ENCODE measurements at places on chromosomes 11 and 22.

DNA sequence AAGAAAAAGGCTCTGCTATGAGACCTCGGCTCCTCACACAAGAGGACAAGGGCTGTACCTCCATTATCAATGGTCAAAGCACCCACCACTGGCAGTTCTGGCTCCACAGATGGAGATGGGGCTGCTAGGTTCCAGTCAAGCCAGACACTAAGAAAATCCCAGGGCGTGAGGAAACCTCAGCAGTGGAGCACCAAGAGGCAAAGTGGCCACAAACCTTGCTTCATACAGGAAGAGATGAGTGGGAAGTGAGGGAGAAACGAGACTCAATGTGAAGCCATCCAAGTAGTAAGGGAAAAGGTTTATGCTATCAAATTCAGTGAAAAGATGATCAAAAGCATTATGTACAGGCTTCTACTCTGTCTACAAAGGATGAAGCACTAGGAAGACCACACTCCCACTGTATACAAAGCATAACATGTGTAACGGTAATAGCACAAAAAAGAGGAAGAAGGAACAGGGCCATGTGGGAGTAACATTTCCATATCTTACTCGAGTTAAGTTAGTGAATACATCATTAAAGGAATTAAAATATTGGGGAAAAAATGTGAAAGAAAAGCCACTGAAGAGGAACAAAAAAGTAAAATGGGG is 27.0 kb downstream of the POLDIP3 start:
- no peak for DNase-seq

DNA sequence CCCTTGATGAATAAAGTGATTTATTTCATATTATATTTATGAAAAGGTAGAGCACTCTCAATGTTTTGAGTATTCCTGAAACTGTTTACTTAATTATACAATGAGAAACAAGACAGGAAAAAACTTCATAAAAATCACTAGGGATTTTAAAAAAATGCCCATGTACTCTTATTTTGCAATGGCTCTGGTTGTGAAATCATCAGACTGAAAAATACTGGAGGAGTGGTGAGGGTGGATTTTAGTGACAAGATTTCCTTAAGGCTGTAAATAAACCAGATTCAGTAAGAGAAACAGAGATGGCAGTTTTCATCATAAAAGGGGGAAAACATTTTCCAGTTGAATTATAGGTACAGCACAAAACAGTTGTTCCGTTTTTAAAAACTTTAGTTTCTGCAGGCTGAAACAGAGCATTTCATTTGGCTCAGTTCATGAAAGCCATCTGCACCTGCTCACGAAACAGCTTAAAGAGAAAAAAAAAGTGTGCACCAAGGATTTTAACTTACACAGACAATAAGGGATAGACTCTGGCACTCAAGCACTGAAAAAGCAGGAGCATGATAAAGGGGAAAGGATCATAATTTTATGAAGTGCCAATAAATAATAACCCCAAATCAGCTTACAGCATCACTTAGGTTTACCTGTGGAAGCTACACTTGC is 100.7 kb downstream of the MAML2 start:
- no peak for DNase-seq

GRCh38 chr11:30349885-30350284 is 27.0 kb downstream of the ARL14EP start:
- DNase-seq: no peak

GRCh38 chr11:78938971-78939370 is 364.3 kb upstream of the NARS2 start:
- no peak for DNase-seq

GRCh38 chr11:129257512-129257911 is 65.4 kb upstream of the ARHGAP32 start:
- DNase-seq: no peak

- DNase-seq: no peak
Observed at GRCh38 chr11:124481365-124482323, 36.1 kb upstream of the OR8B8 start.

- DNase-seq: peak; percentile 9
Observed at GRCh38 chr11:113690619-113691569, 15.2 kb downstream of the TMPRSS5 start.

- DNase-seq: no peak
Observed at GRCh38 chr22:47738472-47739013, 976.1 kb downstream of the TBC1D22A start.

- no peak for DNase-seq
Observed at GRCh38 chr11:79077702-79078330, 363.0 kb downstream of the TENM4 start.

- no peak for DNase-seq
Observed at GRCh38 chr22:47739291-47740015, 977.0 kb downstream of the TBC1D22A start.

DNA sequence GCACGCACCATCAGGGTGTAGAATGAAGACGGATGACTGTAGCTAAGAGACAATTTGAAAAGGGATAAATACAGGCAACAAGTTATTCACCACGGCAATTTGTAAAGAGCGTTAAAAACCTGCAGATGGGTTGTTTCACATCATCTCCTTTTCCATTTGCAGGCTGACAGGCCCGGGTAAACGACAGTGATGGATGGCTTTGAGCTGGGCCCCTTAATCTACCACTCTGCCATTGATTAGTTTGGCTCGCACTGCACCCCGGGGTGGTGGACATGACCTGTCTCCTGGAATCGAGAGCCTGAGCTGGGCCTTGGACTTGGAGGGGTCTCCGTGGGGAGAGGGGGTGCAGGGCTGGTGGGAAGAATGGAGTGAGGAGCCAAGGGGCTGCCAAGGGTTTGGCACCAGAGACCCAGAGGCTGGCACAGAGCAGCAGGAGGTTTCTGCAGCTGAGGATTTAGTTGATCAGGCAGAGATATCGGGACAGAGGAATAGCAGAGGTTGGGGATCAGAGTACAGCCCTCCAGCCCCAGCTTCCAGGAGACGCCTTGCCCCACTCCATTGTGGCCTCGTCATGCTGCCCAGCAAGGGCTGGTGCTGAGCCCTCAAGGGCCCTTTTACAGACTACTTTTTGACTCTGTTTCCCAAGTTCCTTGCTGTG is 110.6 kb upstream of the NECTIN1 start:
- no peak for DNase-seq

DNA sequence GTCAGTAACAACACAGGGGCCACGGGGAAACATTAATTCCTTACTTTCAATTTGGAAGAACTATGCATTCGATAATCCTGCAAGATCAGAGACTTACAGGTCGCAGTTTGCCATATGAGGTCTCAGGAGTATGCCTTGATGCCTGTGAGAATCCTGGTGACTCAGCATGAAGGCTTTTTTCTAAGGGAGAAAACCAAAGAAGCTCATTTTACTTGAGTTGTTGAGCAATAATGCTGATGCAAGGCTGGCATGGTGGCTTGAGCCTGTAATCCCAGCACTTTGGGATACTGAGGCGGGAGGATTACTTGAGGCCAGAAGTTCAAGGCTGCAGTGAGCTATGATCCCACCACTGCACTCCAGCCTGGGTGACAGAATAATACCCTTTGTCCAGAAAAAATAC is 26.6 kb downstream of the ATG16L2 start:
- DNase-seq: no peak

DNA sequence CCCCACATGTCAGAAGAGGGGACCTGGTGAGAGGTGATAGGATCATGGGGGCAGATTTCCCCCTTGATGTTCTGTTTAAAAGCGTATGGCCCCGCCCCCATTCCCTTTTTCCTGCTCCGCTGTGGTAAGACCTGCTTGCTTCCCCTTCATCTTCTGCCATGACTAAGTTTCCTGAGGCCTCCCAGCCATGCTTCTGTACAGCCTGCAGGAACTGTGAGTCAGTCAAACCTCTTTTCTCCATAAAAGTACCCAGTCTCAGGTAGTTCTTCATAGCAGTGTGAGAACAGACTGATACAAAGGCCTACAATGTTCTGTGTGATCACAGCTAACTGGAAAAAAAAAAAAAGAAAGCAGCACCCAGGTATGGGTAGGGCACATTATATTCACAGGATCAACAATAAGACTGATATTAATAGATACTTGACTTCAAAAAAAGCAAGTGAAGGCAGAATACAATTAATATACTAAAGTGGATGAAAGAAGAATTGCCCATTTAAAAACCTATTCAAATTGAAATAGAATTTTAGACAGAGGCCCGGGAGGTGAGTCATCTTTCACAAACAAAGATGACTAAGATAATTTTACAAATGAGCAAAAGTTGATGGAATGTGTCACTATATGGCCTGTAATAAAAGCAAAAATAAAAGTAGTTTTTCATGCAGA is 1.7 kb upstream of the OR52K1 start:
- DNase-seq: no peak

DNA sequence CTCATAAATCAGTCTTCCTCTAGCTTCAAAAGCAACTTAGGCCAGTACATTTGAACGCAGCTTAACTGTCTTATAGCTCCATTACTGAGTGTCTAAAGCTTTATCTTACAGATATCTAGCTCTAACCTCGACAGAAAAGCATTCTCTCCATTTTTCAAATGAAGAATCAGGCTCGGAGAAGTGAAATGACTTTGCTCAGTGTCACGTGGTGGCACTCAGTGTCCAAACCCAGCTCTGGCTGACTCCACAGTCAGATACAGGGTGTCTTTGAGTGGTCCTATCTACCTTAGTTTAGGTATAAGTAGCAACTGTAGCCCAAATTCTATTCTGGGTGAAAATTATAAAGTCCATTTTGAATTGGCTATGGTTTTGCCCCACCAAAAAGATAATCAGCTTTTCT is 38.7 kb upstream of the CHST1 start:
- no peak for DNase-seq

Measured in HFF-Myc (cell line).